ENCODE measurements at places on chromosomes 5 and 9.
A peak's percentile ranks its signal among the peaks of the same experiment; 100 is the strongest.

DNA sequence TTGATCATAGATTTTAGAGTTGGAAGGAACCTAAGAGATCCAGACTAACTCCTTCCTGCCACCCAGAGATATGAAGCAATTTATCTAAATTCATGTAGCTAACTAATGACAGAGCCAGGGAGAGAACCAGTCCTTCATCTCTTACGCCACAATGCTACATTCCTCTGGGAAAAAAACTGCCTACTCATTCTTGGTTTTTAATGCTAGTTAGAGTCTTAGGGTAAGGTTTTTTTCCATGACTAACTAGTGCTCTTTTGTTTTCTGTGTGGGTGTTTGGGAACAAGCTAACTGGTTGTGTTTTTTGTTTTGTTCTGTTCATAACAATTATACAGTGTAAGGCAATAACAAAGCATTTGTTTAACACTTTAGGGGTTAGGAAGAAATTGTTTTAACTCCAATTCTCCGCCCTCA is 52.4 kb downstream of the SLC44A1 start:
- no peak for DNase-seq

- no peak for DNase-seq
Observed at GRCh38 chr5:150305095-150305494, 2.4 kb upstream of the ARSI start.

DNA sequence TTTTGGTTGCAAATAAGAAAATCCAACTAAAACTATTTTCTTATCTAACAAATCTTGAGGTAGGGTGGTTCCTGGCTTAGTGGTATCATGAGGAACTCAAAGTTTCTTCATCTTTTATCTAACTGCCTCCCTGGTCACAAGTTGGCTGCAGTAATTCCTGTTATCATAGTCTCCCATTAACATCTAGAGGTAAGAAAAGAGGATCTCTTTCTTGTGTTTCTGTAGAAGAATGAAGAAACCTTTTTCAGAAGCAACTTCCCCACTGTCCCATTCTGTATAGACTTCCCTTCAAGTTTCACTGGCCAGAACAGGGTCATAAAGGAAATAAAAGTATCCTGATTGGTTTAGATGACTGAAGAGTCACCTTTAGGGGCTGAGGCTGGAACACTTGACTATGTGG is 81.8 kb upstream of the ELL2 start:
- no peak for DNase-seq

DNA sequence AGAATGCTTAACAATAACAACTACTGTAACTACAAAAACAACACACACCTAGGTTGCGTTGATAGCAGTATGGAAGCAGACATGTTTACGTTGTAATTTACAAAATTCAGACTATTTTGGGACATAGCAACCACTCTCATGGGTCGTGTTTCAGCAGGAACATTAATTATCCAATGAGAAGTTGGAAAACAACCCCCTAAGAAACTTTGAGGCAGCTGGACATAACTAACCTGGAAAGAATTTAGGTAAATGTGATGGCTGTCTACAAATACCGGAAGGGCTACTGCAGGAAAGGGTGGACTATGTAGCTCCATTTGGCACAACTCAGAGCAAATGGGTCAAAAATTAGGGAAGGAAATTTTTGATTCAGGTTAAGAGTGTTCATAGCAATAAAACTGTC is 409.3 kb downstream of the ADGRV1 start:
- no peak for DNase-seq

DNA sequence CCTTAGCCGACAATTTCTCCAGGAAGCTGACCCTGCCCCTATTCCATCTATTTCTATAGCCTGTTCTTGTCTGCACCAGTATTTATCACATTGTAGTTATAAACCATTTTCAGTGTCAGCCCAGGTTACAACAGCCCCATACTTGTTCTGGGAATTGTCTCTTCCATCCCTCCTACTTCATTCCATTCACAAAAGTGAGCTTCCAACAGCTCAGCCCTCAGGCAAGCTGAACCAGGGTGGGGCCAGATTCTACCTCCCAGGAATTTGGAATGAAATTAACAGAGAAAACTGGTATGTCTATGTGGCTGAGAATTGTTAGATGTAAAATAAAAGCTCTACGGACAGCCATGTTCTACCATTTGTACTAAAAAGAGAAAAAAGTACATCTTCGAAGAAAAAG is 36.1 kb downstream of the STRBP start:
- DNase-seq, result no peak

GRCh38 chr9:134176599-134176968 is 12.2 kb upstream of the RNU6ATAC start:
- no peak for DNase-seq

- DNase-seq, result no peak
Observed at GRCh38 chr5:172699423-172699822, 58.4 kb downstream of the NEURL1B start.

DNA sequence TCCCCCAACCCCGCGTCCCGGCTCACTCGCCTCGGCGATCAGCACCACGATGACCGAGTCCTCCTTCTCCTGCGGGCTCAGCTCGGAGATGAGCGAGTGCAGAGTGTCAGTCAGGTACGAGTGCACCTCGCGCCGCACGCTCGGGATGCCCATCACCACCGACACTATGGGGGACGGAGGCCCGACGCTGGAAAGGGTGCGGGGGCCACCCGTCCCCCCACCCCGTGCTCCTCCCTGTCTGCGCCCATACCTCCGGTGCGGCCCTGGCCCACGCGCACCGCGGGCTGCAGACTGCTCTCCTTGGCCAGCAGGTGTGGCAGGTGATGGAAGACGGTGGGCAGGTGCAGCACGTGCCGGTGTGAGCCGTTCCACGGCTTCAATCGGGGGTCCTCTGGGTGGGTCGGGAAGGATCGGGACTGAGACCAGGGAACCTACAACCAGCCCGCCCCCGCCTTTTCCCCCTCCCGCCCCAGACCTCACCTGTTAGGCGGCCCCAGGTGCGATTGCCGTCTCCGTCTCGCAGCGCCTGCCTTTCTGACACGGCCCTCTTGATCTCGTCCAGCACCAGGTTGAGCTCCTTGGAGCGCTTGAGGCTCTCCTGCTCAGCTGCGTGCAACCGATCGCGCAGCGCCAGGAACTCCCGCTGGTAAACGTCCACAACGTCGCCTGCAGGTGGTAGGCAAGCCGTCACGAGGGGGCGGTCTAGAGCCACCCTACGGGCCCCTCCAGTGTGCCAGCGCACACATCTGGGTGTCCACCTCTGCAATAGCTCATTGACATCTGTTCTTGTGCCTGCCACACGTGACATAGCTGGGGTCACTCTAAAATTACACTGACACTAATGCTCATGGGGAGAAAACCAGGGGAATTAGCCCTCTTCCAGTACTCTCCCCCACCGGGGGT is 5.1 kb downstream of the MGAT4B start:
- peak; percentile 72 for DNase-seq

- DNase-seq, result no peak
Observed at GRCh38 chr9:133202145-133202513, 6.9 kb downstream of the OBP2B start.

- no peak for DNase-seq
Observed at GRCh38 chr5:44385291-44385900, 3.8 kb downstream of the FGF10 start.

GRCh38 chr9:93177676-93178075 is 6.3 kb upstream of the WNK2 start:
- DNase-seq, result no peak

DNA sequence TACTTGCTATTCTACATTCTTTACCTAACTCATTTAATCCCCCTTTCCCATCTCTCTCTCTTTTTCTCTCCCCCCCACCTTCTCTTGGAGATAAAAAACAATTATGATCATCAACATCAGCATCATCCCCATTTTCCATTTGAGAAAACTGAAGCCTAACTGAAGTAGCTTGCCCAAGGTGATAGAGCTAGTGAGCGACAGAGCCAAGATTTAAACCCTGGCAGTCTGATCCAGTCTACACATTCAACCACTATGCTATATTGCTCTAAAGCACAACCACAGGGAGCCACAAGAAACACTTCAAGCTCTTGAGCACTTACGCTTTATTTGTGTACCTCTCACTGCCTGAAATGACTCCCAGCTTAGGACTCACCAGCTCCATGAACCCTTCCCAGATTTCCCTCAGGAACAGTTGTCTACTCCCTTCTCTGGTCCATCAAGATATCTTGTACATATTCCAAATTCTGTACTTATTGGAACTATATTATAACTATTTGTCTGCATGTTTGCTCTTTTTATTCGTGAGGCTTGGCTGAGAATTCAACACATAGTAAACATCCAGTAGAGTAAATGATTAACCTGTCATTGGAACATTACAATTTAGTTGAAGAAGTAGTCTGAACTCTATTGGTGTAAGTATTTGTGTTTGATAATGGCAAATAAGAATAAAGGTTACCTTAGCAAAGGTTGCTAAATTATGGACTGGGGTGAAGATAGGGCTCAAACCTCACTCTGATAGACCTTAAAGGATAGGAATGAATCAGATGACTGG is 164.8 kb downstream of the EFNA5 start:
- DNase-seq, result no peak

DNA sequence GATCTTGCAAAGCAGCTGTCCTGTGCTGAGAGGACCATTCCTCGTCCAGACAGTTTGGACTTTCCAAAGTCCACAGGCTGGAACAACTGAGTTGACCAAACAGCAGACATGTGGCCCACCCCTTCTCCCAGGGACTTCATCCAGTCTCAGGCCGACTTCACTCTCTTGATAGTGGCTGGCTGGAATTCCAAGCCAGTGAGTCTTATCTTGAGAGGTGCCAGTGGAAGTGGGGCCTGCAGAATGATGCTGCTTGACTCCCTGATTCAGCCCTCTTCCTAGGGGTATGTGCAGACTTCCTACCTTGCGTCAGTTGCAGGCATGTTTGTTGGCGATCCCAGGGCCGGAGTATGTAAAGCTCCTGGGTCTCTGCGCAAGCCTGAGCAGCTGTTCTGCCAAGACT is 131.4 kb upstream of the TSLP start:
- DNase-seq, result no peak

GRCh38 chr5:171418982-171419687 is at the start of gene FGF18:
Gene FGF18, plus strand, starts transcription at chr5:171419647. Its CDS starts 553 bp downstream, at chr5:171420200.
- peak; percentile 78 for DNase-seq

DNA sequence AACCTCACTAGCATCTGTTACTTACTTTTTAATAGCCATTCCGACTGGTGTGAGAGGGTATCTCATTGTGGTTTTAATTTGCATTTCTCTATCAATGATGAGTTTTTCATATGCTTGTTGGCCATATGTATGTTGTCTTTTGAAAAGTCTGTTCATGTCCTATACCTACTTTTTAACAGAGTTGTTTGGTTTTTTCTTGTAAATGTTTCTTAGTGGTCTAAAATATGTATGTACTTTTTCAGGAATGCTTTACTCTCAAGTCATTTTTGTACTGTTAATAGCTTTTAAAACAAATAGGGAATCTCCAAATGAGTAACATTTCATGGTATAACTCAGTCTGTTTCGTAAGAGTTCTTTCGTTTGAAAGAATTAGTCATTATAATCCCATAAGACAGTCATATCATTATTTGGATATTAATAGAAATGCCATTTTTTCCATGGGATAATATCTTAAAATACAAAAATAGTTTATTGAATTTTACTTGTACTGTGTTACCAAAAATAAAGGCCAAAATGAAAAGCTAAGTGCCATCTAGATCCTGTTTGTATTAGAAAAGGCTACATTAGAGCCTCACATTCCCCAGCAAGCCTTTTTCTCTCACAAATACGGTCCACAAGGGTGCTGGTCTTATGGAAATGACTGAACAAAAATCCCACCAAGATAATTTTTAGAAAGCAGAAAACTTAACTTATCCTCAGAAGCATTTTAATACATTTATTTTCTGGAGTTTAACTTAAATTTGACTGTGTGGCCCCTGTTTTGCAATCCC is 247.7 kb downstream of the PJA2 start:
- no peak for DNase-seq

DNA sequence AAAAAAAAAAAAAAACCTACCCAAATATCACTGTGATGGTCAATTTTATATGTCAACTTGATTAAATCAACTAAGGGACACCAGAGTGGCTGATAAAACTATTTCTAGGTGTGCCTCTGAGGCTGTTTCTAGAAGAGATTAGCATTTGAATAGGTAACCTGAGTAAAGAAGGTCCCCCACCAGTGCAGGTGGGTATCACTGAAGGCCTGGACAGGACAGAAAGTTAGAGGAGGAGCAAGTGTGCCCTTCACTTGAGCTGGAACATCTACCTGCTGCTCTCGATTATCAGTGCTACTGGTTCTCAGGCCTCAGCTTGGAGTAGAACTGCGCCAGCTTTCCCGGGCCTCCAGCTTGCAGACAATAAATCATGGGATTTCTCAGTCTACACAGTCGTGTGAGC is 88.7 kb downstream of the TLE1 start:
- DNase-seq, result no peak

GRCh38 chr5:27619982-27620381 is 581.6 kb upstream of the CDH9 start:
- DNase-seq, result no peak

GRCh38 chr9:124696101-124696500 is 75.0 kb downstream of the NR6A1 start:
- no peak for DNase-seq

GRCh38 chr5:32512926-32513325 is 68.4 kb upstream of the ZFR start:
- no peak for DNase-seq

- no peak for DNase-seq
Observed at GRCh38 chr5:149280124-149280523, 8.5 kb downstream of the AFAP1L1 start.

DNA sequence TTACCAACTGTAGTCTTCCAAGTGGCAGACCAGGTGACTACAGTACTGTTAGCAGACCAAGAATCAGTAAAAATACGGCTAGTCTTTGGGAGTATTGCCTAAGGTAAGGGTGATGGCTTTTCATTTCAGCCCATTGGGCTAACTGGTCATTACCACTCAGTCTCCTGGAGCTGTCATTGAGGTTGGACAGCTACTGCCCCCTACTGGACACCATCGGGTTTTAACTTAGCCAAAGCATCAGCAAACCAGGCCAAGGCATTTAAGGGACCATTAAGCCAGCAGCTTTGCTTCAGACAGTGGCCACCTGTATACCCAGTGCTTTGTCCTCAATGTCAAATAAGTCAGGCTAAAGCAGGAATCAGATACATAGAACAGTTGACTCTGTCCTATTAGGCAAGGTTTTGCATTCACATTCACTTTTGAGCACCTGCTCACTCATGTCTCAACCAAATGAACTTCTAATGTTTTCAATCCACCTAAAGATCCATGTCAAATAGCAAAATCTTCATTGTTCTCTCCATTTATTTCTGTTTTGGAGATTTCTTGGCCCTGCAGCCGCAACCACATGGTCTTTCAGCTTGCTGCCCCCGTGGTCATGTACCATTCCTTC is 117.2 kb downstream of the INVS start:
- no peak for DNase-seq

- no peak for DNase-seq
Observed at GRCh38 chr9:101419863-101420262, 15.7 kb downstream of the ALDOB start.

DNA sequence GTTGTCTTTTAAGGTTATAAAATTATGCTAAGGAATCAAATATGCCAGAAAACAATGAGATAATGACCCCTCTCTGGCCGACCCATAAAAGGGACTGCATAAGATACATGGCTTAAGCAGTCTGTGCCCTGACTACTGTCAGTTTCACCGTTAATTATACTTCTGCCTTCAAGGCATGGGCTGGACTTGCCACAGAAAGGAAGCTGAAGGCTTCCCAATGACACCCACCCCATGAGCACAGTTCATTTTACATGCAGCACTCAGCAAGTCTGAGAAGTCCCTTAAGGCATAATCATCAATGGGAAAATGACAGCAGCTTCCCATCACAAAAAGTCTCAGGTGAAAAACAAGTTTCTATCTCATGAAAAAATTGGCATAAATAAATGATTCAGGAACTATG is 175.6 kb downstream of the GLIS3 start:
- no peak for DNase-seq

- DNase-seq, result no peak
Observed at GRCh38 chr9:6121707-6122106, 93.9 kb upstream of the IL33 start.
